Fibroblast of gingiva (primary cell): ENCODE measurements at places on chromosomes 12 and 14.

DNA sequence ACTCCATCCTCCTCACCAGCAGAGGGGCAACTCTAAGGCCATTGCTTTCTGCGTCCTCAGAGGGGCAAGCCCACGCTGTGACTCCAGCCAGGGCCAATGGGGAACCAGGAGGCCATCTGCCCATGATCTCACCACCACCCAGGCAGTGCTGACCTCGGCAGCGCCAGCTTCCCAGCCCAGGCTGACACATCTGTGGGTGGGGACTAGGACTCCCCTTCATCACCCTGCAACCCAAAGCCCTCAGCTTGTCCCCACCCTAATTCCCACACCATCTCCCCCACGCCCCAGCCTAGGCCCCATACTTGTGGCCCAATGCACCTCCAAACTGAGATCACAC lies 58.6 kb downstream of the VWF start:
- no peak for DNase-seq

- DNase-seq: no peak
These were observed 17.2 kb upstream of the ELK3 start for GRCh38 chr12:96177013-96177412.

DNA sequence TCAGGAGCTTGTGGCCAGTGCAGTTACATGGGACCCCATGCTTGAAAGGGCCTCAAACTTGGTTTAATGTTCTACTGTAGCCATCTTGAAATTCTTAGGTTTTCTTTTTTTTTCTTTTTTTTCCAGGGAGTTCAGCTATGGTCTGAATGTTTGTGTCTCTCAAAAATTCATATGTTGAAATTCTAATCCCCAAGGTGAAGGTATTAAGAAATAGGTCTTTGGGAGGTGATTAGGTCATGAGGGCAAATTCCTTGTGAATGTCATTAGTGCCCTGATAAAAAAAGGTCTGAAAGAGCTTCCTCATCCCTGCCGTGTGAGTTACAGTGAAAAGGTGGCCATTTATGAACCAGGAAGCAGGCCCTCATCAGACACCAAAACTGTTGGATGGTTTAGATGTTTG lies 324.1 kb downstream of the C12orf75 start:
- DNase-seq: no peak

GRCh38 chr12:112815589-112816321 lies 24.2 kb downstream of the RPH3A start:
- no peak for DNase-seq

- DNase-seq: no peak
These were observed 77.3 kb upstream of the CNTN1 start for GRCh38 chr12:40614923-40615322.

DNA sequence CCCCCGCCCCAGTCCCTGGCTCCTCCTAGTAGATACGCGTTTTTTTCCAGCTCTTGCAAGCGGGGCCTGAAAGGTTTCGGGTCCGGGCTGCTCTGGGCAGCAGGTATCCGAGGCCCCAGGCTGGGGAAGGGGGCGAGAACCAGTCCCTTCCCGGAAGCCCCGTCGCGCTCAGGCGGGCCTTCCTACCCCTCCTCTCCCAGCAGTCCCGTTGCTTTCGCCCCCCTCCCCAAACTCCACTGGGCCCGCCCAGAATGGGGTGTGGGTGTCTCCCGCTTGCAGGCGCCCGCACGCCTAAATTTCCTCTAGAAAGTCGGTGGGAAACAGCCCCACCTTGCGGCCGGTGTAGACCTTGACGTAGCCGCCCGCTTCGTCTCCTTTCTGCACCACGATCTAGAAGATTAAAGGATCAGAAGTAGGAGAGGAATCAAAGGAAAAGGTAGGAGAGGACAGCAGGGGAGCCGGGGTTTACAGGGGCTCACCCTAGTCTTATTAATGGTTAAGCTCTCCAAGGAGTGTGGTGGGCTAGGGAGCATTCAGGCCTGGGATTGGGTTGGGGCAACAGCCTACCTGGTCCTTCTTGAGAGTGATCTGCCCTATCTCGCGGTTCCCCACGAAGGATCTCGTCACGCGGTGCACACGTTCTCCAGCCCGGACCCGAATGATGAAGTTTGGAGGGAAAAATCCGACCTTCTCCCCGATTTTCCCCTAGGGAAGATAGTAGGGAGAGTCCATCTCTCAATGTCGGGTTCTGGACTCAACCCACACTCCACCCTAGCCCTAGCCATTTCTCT lies 7.3 kb downstream of the STAC3 start:
- DNase-seq: peak; percentile 47

- no peak for DNase-seq
These were observed 32.5 kb upstream of the CRY1 start for GRCh38 chr12:107125833-107126232.

GRCh38 chr12:128235635-128236417 lies 31.1 kb upstream of the TMEM132C start:
- no peak for DNase-seq

DNA sequence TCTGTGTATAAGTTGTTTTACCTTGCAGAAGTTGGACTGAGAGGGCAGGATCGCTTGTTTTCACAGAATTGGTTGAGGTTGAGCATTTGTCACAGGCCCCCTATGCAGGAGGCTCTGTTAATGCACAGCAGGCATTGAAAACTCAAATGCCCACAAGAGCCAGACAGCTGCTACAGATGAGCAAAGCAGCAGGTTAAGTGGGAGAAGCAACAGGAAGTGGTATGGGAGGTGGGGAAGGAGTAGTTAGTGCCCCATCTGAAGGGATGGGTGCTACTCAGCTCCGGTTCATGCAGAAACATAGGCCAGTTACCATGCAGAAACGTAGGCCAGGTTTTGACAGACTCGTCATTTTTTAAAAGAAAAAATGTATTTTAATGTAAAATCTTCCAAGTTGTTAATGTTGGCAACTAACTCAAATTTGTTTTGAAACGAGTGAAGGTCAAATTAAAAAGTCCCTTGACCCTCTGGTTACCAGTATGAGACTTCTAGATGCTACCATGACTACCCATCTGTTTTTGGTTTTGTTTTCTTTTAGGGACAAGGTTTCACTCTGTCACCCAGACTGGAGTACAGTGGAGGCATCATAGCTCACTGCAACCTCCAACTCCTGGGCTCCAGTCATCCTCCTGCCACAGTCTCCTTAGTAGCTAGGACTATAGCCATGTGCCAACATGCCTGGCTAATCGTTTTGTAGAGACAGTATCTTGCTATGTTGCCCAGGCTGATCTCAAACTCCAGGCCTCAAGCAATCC lies 84.7 kb upstream of the FRMD6 start:
- DNase-seq: no peak

DNA sequence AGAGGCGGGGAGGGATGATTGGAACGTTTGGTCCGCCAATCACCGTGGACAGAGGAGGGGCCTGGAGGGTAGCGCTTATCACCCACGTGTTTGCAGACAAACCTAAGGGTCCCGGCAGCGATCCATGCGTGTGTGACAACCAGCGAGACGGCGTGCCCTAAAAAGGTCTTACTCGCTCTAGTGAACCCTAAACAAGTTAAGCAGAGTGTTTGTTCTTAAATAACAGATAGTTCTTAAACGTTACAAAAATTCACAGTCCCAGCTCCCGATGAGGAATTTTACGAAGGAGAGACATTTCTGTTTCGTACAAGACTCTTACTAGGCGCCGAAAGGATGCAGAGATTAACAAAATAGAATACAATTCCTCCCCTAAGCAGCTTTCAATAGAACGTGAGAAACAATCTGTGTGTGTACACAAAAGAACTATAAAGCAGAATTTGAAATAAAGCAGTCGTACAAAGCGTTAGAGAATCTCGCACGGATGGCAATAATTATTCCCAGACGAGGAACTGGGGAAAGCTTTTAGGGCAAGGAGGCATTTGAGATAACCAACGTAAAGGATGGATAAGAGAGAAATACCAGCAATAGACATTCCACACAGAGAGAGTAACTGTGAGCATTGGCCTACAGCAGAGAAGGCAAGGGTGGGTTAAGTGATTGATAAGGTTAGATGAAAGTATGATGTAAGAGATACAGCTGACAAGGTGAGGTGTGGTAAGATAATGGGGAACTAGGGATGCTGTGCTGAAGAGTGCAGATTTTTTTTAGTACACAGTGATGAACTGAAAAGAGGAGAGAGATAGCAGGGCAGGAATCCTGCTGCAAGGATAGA lies 831 bp upstream of the RPS6KA5 start:
- no peak for DNase-seq

GRCh38 chr14:43735932-43736331 lies 771.2 kb downstream of the FSCB start:
- peak; percentile 76 for DNase-seq

- no peak for DNase-seq
These were observed 37.0 kb upstream of the PPM1H start for GRCh38 chr12:62971769-62972525.

- no peak for DNase-seq
These were observed 41.1 kb downstream of the GUCY2C start for GRCh38 chr12:14655284-14655683.

DNA sequence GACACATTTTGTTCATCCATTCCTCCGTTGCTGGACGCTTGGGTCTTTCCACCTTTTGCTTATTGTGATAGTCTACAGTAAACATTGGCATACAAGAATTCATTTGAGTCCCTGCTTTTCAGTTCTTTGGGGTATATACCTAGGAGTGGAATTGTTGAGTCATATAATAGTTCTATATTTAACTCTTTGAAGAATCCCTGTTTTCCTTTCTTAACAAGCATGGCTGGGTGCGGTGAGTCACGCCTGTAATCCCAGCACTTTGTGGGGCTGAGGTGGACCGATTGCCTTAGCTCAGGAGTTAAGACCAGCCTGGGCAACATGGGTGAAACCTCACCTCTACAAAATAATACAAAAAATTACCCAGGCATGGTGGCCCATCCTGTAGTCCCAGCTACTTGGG lies 75.4 kb downstream of the CCDC92 start:
- peak; percentile 77 for DNase-seq

DNA sequence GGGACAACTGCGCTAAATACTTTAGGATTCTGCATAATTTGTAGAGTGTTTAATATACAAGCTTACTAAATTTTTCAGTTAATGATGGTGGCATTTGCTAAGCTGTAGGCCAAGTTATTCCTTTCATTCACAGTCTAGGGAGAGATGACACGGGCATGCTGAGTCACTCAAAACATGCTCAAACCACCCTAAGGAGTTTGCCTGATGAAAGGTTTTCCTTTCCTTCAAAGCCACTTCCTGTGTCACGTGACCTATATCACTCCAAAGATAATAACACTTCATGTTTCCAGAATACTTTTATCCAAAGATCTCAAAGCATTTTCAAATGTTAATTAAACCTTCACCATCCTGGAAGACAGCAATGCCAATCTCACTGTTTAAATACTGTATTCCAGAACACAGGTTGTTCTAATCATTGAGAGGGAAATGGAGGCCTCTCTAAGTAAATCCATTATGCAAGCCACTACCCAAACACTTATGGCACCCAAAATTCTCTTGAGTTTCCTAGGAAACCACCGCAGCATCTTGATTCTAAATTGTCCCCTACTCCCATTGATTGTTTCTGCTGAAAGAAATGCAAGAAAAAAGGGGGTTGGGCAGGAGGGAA lies 207.0 kb upstream of the CDKN3 start:
- peak; percentile 49 for DNase-seq

- DNase-seq: no peak
These were observed 47.6 kb downstream of the PPP2R5C start for GRCh38 chr14:101808894-101809670.

DNA sequence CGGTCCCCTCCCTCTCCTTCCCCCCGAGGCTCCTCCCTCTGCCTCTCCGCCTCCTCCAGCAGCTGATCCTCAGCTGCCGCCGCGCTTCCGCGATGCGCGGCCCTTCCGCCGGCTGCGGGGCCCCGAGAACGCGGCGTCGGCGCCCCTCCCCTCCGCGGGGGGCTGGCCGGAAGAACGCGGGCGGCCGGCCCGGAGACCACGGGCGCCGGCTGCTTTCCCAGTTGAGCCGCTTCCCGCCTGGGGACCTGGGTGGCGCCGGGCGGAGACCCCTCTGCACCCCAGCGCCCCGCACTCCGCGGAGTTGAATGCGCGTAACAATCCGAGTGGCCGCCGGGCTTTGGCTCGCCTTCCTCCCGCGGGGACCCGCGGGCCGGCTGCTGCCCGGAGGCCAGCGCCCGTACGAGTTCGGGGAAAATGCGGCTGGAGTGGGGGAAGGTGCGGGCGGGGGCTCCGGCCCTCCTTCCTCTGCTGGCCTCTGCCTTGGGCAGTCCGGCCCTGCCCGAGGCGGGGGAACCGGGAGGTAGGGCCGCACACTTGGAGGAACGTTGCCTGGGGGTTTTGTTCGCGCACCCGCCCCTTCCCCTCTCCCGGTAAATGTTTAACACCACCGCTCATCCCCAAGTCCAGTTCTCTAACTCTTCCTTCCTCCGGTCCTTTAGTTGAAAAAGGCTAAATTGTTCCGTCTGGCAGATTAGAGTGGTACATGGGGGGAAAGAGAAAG lies 393 bp upstream of the DCAF5 start:
- peak; percentile 94 for DNase-seq

- no peak for DNase-seq
These were observed 171.5 kb downstream of the ASCL1 start for GRCh38 chr12:103128862-103129501.

GRCh38 chr12:117218149-117218548 lies 27.9 kb upstream of the FBXO21 start:
- DNase-seq: no peak

GRCh38 chr12:52837781-52838608 lies 3.9 kb upstream of the KRT79 start:
- no peak for DNase-seq

- no peak for DNase-seq
These were observed 465.3 kb upstream of the TBX3 start for GRCh38 chr12:115149279-115149678.

GRCh38 chr14:36423430-36423829 lies 96.6 kb downstream of the NKX2-1 start:
- no peak for DNase-seq

DNA sequence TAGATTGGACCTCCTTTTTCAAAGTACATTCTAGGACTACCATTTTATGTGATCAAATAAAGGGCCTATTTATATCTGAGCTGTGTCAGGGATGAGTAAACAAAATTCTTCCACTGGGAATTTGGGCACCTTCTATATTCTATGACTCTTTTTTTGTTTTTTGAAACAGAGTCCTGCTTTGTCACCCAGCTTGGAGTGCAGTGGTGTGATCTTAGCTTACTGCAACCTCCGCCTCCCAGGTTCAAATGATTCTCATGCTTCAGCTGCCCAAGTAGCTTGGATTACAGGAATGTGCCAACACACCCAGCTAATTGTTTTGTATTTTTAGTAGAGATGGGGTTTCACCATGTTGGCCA lies 64.8 kb downstream of the DRAM1 start:
- DNase-seq: peak; percentile 43

GRCh38 chr14:103284574-103285467 lies 49.2 kb upstream of the EIF5 start:
- DNase-seq: no peak

- no peak for DNase-seq
These were observed 31.6 kb upstream of the BEGAIN start for GRCh38 chr14:100618763-100619320.

GRCh38 chr12:113285679-113286610 lies 49.0 kb downstream of the SLC8B1 start:
- no peak for DNase-seq
